Thyroid gland (tissue), 4 donors: ENCODE measurements at places on chromosomes 11 and 22. TPM values are rescaled to one million over a fixed set of nuclear protein-coding genes. Genes with fewer than 3 reads are reported as not detected.

GRCh38 chr11:22340701-22341587, 2.8 kb downstream of the SLC17A6 start:
- no peaks in the 10 kb centered on the region for H3K36me3 ChIP-seq
- H3K4me3 ChIP-seq = no peak overlapping the region
- no peak for DNase-seq
- H3K27ac ChIP-seq = no peak overlapping the region
- H3K4me1 ChIP-seq = no peaks in the 10 kb centered on the region
- peaks cover 12% of the 10 kb centered on the region for H3K27me3 ChIP-seq

- H3K27ac ChIP-seq = peak overlapping the region; percentile 79
- H3K4me1 ChIP-seq = peaks cover 57% of the 10 kb centered on the region
- H3K27me3 ChIP-seq = no peaks in the 10 kb centered on the region
- H3K4me3 ChIP-seq = no peak overlapping the region
- peak; percentile 34 for DNase-seq
- peaks cover under 1% of the 10 kb centered on the region for H3K36me3 ChIP-seq
Measured at GRCh38 chr11:67404515-67405195, 772 bp downstream of the TBC1D10C start.

- H3K27me3 ChIP-seq = no peaks in the 10 kb centered on the region
- H3K4me1 ChIP-seq = no peaks in the 10 kb centered on the region
- H3K4me3 ChIP-seq = no peak overlapping the region
- H3K36me3 ChIP-seq = no peaks in the 10 kb centered on the region
- DNase-seq = no peak
- no peak overlapping the region for H3K27ac ChIP-seq
Measured at GRCh38 chr11:38593649-38594048, 1995.6 kb upstream of the RAG2 start.

DNA sequence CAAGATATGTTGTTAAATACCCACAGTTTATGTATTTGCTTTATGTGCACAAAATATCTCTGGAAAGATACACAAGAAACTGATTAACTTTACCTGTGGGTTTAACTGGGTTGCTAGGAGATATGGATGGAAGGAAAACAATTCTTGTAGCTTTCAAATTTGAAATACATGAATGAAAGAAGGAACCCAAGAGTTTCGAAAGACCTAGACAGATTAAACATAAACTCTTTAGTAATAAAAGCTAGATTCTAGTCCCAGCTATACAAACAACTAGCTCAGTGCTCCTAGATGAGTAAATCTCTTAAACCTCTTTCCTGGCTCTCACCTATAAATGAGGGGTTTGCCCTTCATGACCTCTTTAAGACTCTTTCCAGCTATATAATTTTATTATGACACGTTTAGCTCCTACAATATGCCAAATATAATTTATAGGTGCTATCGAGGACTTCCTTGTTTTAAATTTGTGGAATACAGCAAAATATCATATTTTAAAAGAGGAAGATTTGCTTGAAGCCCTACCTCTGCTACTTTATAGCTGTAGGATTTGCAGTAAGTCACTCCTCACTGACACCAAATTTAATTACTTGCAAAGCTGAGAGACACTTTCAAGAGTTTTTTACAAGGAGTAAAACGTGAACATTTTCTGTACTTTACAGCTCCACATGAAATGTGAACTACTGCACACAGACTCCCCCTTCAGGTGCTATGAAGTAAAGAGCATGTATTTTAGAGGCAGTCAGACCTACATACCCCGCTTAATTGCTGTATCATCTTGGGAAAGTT, 50.7 kb downstream of the RRAS2 start:
- no peaks in the 10 kb centered on the region for H3K27me3 ChIP-seq
- no peak for DNase-seq
- H3K36me3 ChIP-seq = no peaks in the 10 kb centered on the region
- H3K4me3 ChIP-seq = no peak overlapping the region
- peaks cover 15% of the 10 kb centered on the region for H3K4me1 ChIP-seq

- H3K27me3 ChIP-seq = no peaks in the 10 kb centered on the region
- peaks cover 6% of the 10 kb centered on the region for H3K36me3 ChIP-seq
- peak overlapping the region; percentile 52 for H3K27ac ChIP-seq
- peaks cover 6% of the 10 kb centered on the region for H3K4me1 ChIP-seq
- DNase-seq = peak; percentile 75
- H3K4me3 ChIP-seq = peak overlapping the region; percentile 93
Measured at GRCh38 chr11:64809781-64810241, 540 bp downstream of the MEN1 start.

DNA sequence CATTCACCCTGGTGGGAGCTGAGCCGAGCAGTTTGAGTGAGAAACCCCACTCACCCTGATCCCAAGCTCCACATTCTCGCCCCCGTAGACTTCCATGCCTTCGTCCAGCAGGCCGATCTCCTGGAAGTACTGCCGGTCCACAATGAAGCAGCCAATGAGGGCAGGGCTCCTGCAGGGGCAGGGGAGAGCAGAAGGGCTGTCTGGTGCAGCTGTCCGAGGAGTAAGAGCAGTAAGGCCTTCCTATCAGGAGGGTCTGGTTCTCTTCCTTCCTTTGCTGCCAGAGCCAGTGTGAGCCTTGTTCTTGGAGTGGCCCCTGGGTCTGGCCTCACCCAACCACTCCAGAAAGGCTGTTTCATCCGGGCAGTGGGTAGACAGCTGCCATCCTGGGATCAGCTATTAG, 19.4 kb upstream of the CSNK2A3 start:
- H3K36me3 ChIP-seq = peaks cover 17% of the 10 kb centered on the region
- no peak overlapping the region for H3K4me3 ChIP-seq
- no peaks in the 10 kb centered on the region for H3K27me3 ChIP-seq

DNA sequence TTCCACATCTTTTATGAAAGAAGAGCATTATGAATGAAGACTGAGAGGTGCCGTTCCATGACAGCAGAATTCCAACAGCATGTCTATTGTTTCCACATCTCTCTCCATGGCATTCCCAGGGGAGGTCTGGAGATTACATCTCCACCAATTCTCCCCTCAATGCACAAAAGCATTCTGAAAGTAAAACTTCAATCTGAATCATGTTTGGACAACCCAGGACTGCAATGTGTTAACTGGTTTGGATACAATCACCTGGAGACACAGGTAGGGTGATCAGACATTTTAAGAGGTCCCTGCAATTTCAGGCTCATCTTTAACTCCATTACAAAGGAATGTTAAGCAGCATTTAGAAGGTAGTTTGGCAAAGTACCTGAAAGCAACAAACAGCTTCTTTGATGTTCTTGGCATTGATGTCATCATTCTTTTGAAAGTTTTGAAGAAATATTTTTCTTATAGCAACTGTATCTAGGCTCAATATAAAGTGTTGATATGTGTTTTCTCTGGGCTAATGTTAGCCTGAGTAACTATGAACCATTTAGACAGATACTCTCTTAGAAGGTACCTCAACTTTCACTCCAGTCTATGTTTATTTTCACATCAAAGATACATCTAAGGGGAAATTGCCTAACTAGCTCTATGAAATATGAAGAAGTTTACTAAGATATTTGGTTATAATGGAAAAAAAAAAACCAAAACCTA, 181.4 kb upstream of the MTMR2 start:
- no peak for DNase-seq
- no peaks in the 10 kb centered on the region for H3K27me3 ChIP-seq
- peaks cover 12% of the 10 kb centered on the region for H3K4me1 ChIP-seq
- H3K4me3 ChIP-seq = no peak overlapping the region

DNA sequence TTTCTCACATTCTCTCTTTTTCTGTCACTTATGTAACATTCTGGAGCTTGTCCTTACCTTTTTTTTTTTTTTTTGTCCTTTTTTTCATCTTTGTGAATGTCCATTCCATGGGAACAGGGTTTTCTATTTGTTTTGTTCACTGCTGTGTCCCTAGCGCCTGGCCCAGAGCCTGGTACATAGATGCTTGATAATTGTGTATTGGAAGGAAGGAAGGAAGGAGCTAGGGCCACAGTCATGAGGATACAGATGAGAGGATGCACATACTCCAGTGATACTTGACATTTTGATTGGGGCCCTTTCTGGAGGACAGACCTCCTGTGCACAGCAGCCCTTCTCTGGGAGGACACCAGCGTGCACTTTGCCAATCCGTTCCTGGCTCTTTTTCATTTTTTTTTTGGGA, 68.9 kb downstream of the KIAA1671 start:
- H3K4me1 ChIP-seq = peaks cover 42% of the 10 kb centered on the region
- H3K4me3 ChIP-seq = no peak overlapping the region
- DNase-seq = no peak
- no peaks in the 10 kb centered on the region for H3K36me3 ChIP-seq
- no peak overlapping the region for H3K27ac ChIP-seq

GRCh38 chr11:92702805-92703448, 266.5 kb upstream of the MTNR1B start:
- H3K4me1 ChIP-seq = peaks cover 10% of the 10 kb centered on the region
- no peaks in the 10 kb centered on the region for H3K27me3 ChIP-seq
- no peaks in the 10 kb centered on the region for H3K36me3 ChIP-seq
- H3K4me3 ChIP-seq = no peak overlapping the region
- no peak for DNase-seq

- no peak for DNase-seq
- no peaks in the 10 kb centered on the region for H3K36me3 ChIP-seq
- H3K4me1 ChIP-seq = peaks cover 15% of the 10 kb centered on the region
Measured at GRCh38 chr11:316891-317301, 3.1 kb downstream of the IFITM1 start.

DNA sequence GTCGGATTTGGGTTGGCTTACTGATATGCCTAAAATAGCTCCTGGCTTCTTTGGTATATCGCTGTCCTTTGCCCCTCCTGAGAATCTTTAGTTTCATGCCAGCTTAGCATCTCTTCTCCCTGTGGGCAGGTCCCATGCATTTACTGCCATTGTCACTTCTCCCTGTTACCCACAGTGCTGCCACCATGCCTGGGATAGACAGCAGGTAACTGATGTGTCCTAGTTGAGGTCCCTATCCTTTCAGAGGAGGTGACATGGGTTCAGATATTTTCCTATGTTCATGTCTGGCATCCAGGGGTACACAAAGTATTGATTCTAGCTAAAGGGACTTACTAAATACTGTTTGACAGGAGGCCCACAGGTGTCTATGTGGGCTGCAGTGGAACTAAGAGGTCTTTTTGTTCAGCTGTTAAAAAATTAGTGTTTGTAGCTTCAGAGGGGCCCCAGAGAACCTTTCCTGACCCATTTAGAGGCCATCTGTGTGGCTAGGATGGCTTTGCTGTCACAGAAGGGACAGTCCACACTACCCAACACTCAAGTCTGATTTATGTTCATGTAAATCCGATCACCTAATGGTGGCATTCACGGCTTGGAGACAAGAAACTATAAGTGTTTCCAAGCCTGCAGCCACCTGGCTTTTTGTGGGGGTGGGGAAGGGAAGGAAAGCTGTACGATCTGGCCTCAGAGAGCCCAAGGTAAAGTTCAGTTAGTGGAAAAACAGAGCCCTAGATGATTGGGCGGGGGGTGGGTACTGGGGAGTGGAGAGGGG, 8.5 kb downstream of the TIMP3 start:
- peaks cover 76% of the 10 kb centered on the region for H3K4me1 ChIP-seq
- H3K36me3 ChIP-seq = no peaks in the 10 kb centered on the region
- no peak overlapping the region for H3K4me3 ChIP-seq
- no peak overlapping the region for H3K27ac ChIP-seq
- H3K27me3 ChIP-seq = no peaks in the 10 kb centered on the region

GRCh38 chr11:68508425-68508824, 47.9 kb downstream of the PPP6R3 start:
- H3K27me3 ChIP-seq = no peaks in the 10 kb centered on the region
- H3K4me1 ChIP-seq = peaks cover 56% of the 10 kb centered on the region
- no peaks in the 10 kb centered on the region for H3K36me3 ChIP-seq
- no peak for DNase-seq
- H3K4me3 ChIP-seq = no peak overlapping the region

GRCh38 chr11:118206391-118207031, 18.3 kb downstream of the JAML start:
- no peaks in the 10 kb centered on the region for H3K36me3 ChIP-seq
- H3K4me3 ChIP-seq = no peak overlapping the region
- H3K27ac ChIP-seq = no peak overlapping the region
- H3K4me1 ChIP-seq = peaks cover 7% of the 10 kb centered on the region
- no peak for DNase-seq

GRCh38 chr11:121099885-121100284, 1.2 kb upstream of the TECTA start:
- no peaks in the 10 kb centered on the region for H3K36me3 ChIP-seq
- H3K27ac ChIP-seq = no peak overlapping the region
- H3K4me3 ChIP-seq = no peak overlapping the region
- no peaks in the 10 kb centered on the region for H3K4me1 ChIP-seq
- DNase-seq = no peak

DNA sequence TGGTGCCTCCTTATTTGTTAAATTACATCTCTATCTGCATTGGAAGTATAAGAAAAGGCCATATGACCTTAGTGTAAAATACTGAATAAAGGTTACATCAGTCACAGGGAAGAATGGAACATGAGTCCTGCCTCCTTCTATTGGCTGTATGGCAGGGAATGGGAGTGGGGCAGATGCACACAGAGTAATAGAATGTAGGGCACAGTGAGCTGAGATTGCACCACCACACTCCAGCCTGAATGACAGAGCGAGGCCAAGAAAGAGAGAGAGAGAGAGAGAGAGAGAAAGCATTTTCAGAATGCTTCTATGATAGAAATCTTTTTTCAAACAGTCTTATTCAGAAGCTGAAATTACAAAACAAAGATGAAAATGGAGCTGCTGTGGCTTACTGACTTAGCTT, 58.8 kb downstream of the SLN start:
- no peaks in the 10 kb centered on the region for H3K36me3 ChIP-seq
- no peak overlapping the region for H3K4me3 ChIP-seq
- no peak overlapping the region for H3K27ac ChIP-seq
- no peaks in the 10 kb centered on the region for H3K4me1 ChIP-seq
- no peak for DNase-seq

DNA sequence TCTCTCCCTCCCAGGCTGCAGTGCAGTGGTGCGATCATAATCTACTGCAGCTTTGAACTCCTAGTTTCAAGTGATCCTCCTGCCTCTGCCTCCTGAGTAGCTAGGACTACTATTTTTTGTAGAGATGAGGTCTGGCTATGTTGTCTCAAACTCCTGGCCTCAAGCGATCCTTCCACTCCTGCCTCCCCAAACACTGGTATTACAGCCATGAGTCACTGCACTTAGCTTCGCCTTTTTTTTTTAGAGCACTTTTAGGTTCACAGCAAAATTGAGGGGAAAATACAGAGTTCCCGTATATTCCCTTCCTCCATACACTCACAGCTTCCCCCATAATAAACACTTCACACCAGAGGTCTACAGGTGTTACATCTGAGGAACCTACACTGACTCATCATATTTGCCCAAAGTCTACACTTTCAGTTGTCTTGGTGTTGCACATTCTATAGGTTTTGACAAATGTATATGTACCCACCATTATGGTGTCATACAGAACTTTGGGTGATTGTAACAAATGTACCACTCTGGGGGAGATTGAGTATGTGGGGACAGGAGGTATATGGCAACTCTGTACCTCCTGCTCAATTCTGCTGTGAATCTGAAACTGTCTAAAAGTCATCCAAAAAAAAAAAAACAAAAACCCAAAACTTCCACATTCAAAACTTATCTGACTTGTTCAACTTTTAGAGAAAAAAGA, 11.3 kb upstream of the SLC37A4 start:
- H3K36me3 ChIP-seq = peaks cover 24% of the 10 kb centered on the region
- H3K4me1 ChIP-seq = no peaks in the 10 kb centered on the region
- H3K27ac ChIP-seq = no peak overlapping the region
- no peak for DNase-seq
- no peak overlapping the region for H3K4me3 ChIP-seq
- H3K27me3 ChIP-seq = no peaks in the 10 kb centered on the region

GRCh38 chr11:128929468-128929867, 13.2 kb downstream of the TP53AIP1 start:
- no peaks in the 10 kb centered on the region for H3K27me3 ChIP-seq
- no peaks in the 10 kb centered on the region for H3K36me3 ChIP-seq
- H3K4me3 ChIP-seq = no peak overlapping the region
- peak; percentile 53 for DNase-seq
- H3K27ac ChIP-seq = no peak overlapping the region

Gene TBX1
- 7.6 TPM for total RNA-seq

Gene KCNE3
- 4.1 TPM for total RNA-seq

Gene TMEM134
- 138 TPM for total RNA-seq

Gene CNTF
- 1.7 TPM for total RNA-seq
